HTR-8/SVneo (cell line): ENCODE measurements at places on chromosomes 5 and 9.

DNA sequence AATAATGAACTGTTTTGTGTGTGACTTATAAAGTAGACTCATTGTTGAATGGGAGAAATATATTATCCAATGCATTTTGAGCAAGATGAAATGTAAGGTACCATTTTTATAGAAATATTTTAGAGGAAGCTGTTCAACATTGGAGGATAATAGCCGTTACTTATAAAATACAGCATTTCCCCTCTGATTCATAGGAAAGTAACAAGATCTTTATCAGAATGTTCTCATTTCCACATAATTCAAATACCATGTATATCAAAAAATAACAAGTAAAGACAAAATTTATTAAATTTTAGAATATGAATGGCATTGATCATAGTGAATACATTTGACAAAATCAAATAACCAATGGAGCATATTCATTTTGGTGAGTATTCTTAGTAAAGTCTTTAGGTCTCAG, 346.7 kb upstream of the PTGER4 start:
- DNase-seq = no peak

GRCh38 chr5:175738126-175738525, 80.3 kb downstream of the HRH2 start:
- DNase-seq = no peak

DNA sequence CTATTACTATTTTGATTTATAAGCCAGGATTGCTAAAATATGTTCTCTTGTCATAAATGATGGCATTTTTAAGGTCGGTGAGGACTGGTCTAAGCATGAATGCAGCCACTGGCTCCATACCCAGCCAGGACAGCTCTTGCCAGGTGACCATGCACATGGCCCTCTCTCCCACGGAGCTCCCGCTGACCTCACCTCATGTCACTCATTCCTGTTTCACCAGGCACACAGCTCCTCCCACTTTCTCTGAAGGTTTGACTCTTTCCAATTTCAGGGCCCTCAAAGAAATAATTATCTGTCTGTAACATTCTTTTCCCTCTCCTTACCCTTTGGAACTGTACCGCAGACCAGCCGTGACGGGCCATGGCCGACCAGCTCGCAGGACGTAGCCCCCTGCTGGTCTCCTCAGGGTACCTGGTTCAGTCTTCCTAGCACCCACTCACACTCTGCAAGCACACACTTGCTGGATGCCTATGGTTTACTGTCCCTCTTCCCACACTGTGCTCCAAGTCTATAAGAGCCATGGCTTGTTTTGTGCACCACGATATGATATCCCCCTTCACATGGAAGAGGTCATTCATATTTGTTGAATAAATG, 72.5 kb downstream of the LIFR start:
- no peak for DNase-seq

GRCh38 chr5:65015767-65016166, 247.0 kb downstream of the CWC27 start:
- DNase-seq = no peak

DNA sequence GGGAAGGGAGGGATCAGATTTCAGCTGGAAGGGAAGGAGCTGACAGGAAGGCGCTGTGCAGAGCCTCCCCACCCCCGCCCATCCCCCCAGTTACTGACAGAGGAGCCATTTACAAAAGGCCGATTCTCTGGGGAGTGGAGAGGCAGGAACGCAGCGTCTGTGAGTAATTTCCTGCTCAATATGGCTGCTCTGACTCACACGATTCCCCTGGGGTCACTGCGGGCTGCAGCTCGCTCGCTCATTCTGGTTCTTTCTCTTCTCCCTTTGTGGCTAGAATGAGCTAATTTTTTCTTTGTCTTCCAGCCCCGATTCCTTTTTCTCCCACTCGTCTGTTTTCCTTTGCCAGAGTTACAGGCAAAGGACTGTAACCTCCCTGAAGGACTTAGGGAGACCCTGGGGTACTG, 28.8 kb downstream of the PTPA start:
- peak; percentile 91 for DNase-seq
